Heart right ventricle (tissue), 16 donors: ENCODE measurements at places on chromosomes 16 and 17. TPM values are rescaled to one million over a fixed set of nuclear protein-coding genes. Genes with fewer than 3 reads are reported as not detected.

HBZ gene
- polyA plus RNA-seq: not detected

PLEKHG4 gene
- 2.9 TPM for polyA plus RNA-seq

KCNJ16 gene
- polyA plus RNA-seq: not detected

ODAD4 gene
- polyA plus RNA-seq: 1.2 TPM

YWHAE gene
- 505 TPM for polyA plus RNA-seq

SPSB3 gene
- 52.0 TPM for polyA plus RNA-seq

PYY gene
- not detected for polyA plus RNA-seq
